Sigmoid colon (tissue), 7 donors: ENCODE measurements at places on chromosomes 1 and 21. TPM values are rescaled to one million over a fixed set of nuclear protein-coding genes. Genes with fewer than 3 reads are reported as not detected.

- H3K27ac ChIP-seq, result no peak overlapping the region
- DNase-seq, result no peak
- no peaks in the 10 kb centered on the region for H3K36me3 ChIP-seq
- H3K4me3 ChIP-seq, result no peak overlapping the region
- H3K27me3 ChIP-seq, result no peaks in the 10 kb centered on the region
Measured at GRCh38 chr21:37276377-37276776, 9.2 kb upstream of the VPS26C start.

DNA sequence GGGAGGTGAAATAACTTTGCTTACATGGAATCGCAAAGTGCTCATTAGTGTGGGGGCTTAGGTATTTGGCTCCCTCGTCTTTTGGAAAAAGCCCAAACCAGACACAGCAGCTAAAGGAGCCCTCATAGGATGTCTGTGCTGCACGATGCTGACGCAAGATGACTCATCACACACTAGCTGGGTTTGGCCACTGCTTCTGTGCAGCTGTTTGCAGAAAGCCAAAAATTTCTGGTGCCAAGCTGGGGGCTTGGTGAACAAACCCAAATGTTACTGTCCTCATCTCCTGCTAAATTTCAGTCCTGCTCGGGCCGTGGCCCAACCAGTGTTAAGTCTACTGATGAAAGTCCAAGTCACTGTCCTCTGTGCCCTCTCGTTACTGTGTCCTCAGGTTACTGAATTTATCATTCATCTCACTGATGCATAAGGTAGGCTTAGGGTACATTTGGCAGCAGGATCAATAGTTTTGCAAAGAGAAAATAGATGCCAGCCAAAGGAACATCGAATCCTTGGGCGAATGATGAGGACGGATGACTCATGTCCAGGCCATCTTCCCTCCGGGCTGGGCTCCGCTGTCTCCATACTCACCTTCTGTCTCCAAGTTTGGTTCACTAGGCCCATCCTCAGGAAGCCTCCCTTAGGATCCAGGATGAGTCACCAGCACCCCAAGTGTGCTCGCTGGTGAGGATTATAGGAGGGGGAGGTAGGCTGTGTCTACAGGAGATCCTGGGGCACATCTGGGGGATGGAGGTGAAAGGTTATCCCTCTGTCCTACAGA is 177.7 kb downstream of the ADSS2 start:
- H3K4me1 ChIP-seq, result peaks cover 18% of the 10 kb centered on the region
- H3K27me3 ChIP-seq, result no peaks in the 10 kb centered on the region
- DNase-seq, result peak; percentile 88
- H3K36me3 ChIP-seq, result no peaks in the 10 kb centered on the region
- H3K4me3 ChIP-seq, result no peak overlapping the region
- H3K27ac ChIP-seq, result peak overlapping the region; percentile 82

The AMY2A gene
- not detected for total RNA-seq

DNA sequence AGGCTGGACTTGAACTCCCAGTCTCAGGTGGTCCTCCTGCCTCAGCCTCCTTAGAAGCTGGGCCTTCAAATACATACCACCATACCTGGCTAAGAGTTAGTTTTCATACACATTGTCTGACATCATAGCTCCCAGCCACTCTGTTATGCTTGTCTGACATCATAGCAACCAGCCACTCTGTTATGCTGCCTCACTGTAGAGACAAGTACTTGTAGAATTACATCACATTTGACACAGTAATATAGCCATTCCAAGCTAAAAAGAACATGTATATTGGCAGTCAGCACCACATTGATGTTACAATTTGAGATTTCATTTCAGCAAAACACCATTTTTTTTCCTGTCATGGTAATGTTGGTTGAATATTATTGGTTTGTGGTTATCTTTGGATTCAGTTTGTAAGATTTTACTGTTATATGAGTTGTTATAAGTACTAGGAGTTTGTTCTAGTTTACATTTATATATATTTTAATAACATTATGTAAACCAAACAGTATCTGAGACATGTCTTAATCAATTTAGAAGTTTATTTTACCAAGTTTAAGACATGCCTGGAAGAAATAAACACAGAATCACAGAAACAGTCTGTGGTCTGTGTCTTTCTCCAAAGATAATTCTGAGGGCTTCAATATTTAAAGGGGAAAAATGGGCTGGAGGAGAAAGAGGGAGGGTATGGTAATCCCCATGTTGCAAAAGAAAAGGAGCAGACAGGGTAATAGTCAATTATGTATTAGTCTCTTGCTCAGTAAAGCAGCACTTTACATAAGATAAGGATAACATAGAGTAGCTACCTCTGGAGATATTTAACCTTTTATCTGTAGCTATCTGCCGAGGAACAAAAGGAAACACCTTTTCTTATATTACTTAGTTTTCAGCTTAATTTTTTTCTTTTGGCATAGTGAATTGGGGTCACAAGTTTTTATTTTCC is 43.0 kb downstream of the XPR1 start:
- H3K27ac ChIP-seq, result no peak overlapping the region
- no peaks in the 10 kb centered on the region for H3K36me3 ChIP-seq
- no peak overlapping the region for H3K4me3 ChIP-seq
- DNase-seq, result no peak

DNA sequence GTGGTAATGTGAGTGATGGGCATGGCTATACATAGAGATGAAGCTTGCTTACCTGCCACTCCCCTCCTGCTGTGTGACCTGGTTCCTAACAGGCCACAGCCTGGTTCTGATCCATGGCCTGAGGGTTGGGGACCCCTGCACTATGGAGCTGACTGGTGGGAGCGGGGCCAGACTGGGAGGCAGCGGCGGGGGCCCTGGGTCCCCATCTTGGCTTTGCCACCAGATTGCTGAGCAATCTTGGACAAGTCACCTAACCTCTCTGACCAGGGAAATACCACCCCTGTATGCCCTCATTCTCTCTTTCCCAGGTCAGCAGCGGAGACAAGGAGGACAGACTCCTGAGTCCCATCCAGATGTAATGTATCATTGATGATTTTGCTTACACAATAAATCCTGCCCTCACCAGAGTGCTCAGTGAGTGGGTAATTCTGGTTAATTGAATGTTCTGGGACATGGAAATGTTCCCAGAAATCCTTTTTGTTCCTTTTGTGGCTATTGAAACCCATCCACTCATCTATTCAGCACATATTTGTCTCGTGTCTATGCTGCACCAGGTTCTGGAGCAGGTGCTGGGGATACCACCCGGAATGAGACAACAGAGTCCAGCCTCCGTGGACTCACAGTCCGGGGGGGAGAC is 4.1 kb upstream of the ARHGEF10L start:
- H3K27me3 ChIP-seq, result no peaks in the 10 kb centered on the region
- H3K27ac ChIP-seq, result peak overlapping the region; percentile 39

GRCh38 chr1:25360596-25361581 is 22.8 kb downstream of the TMEM50A start:
- no peak for DNase-seq
- H3K27ac ChIP-seq, result no peak overlapping the region
- H3K27me3 ChIP-seq, result no peaks in the 10 kb centered on the region
- no peaks in the 10 kb centered on the region for H3K4me1 ChIP-seq
- peaks cover 30% of the 10 kb centered on the region for H3K36me3 ChIP-seq

- no peak for DNase-seq
- no peak overlapping the region for H3K27ac ChIP-seq
- no peaks in the 10 kb centered on the region for H3K27me3 ChIP-seq
Measured at GRCh38 chr1:154270833-154271232, 1.6 kb upstream of the HAX1 start.

The FMOD gene
- 34.7 TPM for total RNA-seq
